ENCODE measurements at places on chromosomes 2 and 18.

- no peak for DNase-seq
Measured at GRCh38 chr2:217975626-217976025, 27.2 kb downstream of the TNS1 start.

GRCh38 chr2:128651000-128651399 is 332.3 kb upstream of the HS6ST1 start:
- no peak for DNase-seq

- DNase-seq, result peak; percentile 56
Measured at GRCh38 chr2:38535744-38536506, 66.8 kb downstream of the HNRNPLL start.

GRCh38 chr2:20224716-20225293 is at the start of gene SDC1:
Gene SDC1 (minus strand): TSS chr2:20225130. CDS start chr2:20224867, 263 bp downstream.
- DNase-seq, result no peak

- DNase-seq, result no peak
Measured at GRCh38 chr2:223465793-223466192, 136.4 kb downstream of the SCG2 start.

DNA sequence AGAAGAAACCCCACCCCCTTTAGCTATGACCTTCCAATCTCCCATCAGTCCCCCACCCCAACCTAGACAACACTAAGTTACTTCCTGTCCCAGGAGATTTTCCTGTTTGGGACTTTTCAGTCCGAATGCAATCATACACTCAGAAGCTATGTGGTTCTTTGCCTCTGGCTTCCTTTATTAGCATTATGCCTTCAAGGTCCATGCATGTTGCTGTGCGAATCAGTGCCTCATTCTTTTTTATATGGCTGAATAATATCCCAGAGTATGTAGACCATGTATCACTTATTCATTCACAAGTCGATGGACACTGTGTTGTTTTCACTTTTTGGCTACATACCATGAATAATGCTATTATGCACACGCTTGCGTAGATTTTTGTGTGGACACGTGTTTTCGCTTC is 292.1 kb upstream of the HDAC4 start:
- no peak for DNase-seq

DNA sequence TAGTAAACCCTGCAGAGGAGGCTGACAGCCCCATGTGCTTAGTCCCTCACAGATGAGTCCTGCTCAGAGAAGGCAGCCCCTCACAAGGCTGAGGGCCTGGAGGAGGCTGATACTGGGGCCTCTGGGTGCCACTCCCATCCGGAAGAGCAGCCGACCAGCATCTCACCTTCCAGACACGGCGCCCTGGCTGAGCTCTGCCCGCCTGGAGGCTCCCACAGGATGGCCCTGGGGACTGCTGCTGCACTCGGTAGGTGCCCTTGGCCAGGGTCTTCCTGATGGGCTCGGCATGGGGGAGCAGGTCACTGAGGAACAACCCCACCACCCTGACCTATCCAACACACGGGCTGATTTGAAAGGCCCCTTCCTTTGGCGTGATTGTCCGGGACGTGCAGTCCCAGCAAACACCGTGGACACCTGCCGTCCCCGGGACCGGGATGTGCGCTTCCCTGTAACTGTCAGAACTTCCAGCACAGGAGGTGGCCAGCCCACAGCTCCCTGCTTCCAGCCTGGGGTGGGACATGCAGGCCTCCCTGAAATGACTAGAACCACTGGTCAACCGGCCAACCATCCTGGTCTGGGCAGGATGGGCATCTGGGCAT is 38.6 kb downstream of the MLPH start:
- no peak for DNase-seq

DNA sequence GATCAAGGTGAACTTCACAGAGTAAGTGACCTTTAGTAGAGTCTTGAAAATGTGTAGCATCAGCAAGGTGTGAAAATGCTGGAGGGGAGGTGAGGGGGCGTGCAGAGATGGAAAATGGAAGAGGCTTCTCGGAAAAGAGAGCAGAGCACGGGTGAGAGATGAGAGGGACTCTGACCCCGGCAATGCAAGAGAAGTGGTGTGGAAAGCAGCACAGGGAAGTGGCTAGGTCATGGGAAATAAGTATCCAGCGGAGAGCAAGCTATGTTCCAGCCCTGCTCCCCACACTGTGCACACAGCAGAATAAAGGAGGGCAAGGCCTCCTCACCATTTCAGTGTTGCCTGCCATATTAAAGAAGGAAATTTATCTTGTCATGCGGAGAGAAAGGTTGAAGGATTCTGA is 241.7 kb upstream of the DOK6 start:
- no peak for DNase-seq

DNA sequence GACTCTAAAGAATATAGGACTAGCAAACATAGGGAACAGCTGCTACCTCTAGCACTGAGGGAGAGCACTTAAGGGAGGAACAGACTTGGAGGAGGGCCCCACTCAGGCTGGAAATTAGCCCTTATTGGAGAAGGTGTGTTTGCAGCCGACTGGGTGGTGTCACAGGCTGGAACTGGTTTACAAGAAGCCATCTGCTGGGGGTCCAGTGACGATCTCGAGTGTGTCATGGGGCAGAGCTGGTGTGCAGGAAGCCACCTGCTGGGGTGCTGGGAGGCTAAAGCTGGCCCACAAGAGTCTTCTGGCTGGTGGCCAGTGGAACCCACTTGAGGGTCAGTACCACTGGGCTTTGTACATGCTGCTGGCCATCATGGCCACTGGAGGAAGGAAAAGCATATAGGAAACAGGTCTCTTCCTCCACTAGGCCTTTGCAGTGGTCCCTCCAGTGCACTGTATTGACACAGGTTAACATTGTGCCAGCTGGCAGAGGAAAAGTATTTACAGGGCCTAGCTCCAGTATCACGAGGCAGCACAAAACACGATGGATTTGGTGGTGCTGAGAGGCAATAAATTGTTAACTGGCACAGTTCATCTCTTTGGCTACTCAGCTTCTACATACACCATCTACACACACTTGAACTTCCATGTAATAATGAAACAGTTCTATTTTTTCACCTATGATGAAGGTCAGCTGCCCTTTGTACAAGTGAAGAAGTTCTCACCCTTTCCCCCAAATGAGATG is 43.6 kb downstream of the MAP3K20 start:
- DNase-seq, result no peak

- no peak for DNase-seq
Measured at GRCh38 chr2:216860426-216861137, 718 bp upstream of the TNP1 start.

- no peak for DNase-seq
Measured at GRCh38 chr2:134449157-134449556, 195.3 kb downstream of the MGAT5 start.

DNA sequence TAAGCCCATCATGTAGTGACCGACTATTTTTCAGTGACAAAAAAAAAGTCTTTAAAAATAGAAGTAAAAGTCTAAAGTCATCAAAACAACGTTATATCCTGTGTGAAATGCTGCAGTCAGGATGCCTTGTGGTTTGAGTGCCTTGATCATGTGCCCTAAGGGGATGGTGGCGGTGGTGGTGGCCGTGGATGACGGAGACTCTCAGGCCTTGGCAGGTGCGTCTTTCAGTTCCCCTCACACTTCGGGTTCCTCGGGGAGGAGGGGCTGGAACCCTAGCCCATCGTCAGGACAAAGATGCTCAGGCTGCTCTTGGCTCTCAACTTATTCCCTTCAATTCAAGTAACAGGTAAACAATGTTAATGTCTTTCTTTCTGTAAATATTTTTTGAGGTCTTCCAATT is at the start of gene CD28:
CD28 (plus strand) TSS at position 237 of the 400 bp plus-strand sequence; CDS start at position 295, 58 bp downstream.
- DNase-seq, result peak; percentile 63

DNA sequence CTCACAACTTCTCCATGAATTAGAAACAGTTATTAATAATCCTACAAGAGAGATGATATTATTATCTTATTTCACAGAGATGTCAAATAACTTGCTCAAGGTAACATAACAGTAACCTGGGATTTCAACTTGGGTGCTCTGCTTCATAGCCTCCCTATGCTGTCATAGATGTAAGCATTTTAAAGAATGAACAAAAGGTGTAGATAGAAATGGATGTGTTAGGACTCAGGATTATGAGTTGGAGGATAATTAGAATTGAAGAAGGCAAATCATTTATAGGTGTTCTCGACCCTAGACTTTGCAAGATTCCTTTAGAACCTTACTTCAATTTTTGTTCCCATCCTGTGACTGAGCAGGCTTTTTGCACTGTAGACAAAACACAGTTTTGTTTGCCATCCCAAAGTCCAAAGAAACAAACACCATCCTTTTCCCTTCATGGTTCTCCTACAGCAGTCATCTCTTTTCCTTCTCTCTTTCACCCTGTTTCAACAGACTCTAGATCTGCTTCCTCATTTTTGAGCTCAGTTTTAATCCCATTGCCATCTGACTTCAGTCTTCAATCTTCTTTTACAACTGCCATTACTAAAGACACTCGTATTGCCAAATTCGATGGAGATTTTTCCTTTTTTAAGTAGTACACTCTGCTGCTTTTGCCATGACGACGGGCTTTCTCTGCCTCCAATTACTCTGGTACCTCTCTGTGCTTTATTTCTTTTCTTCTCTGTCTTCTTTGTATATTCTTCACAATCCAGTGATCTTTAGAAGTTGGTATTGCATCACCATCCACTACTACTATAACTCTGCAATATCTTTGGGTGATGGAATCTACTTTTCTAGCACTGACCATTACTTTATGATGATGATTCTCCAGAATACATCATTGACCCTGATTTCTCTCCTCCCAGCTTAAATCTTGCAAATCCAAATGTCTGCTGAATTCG is 4.5 kb downstream of the HNMT start:
- no peak for DNase-seq

DNA sequence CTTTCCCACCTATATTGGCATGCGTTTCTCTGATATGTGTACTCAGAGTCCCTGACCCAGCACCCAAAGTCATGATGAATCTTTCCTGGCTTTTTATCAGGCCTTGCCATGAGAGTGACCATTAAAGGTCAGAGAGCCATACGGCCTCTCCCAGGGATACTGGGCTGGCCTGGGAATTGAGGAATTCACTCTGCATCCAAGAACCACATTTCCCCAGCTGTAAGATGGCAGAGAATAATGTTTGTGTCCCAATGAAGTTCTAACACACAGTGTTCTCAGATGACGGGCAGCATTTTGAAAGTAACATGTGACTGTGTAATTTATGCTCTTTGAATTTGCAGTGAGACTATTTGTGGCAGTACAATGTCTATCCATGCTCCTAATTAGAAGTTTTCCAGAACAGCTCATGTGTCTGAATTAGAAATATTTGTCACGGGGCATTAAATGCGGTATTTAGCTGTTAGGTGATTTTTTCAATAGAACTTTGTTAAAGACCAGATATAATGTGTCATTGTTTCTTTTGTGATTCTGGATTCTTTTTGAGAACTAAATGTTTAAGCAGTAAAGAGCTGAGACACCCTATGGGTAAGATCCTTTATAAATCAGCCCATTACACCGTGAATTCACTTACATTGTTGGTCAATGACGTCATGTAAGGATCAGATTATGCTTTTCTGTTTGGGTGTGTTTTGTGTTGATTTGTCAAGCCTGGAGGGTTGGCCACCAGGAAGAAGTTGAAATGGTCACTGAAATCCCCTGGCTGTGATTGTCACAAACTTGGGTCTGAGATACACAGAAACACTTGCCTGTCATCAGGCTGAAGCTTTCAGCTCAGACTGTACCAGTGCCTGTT is 7.3 kb upstream of the SLC3A1 start:
- DNase-seq, result no peak

DNA sequence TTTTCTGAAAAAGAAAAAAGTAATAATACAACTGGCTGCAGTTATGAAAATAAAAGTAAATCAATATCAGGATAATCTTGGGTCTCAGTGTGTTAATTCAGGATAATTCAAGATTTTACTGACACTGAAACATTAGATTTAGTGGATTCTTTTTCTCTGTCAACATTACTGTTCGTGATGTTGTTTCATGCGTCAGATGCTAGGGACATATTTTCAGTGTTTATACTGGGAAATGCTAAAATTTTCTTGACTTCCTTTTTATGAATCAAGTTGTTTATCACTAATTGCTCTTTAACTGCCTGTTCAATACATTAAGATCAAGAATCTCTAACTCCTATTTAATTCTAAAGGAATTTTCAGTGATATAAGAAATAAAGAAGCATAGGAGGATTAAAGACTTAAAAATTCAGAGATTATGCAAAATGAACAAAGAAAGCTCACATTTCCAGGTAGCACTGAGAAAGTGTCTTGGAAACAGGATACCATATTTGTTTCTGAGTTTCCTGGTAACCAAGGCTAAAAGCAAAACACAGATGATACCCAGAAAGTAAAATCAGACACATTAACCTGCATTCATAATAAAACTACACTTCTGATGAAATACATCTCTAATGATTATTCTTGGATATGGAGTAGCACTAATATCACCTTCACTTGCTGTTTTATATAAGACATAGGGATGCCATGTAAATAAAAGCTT is 174.0 kb downstream of the ARL4C start:
- DNase-seq, result no peak

DNA sequence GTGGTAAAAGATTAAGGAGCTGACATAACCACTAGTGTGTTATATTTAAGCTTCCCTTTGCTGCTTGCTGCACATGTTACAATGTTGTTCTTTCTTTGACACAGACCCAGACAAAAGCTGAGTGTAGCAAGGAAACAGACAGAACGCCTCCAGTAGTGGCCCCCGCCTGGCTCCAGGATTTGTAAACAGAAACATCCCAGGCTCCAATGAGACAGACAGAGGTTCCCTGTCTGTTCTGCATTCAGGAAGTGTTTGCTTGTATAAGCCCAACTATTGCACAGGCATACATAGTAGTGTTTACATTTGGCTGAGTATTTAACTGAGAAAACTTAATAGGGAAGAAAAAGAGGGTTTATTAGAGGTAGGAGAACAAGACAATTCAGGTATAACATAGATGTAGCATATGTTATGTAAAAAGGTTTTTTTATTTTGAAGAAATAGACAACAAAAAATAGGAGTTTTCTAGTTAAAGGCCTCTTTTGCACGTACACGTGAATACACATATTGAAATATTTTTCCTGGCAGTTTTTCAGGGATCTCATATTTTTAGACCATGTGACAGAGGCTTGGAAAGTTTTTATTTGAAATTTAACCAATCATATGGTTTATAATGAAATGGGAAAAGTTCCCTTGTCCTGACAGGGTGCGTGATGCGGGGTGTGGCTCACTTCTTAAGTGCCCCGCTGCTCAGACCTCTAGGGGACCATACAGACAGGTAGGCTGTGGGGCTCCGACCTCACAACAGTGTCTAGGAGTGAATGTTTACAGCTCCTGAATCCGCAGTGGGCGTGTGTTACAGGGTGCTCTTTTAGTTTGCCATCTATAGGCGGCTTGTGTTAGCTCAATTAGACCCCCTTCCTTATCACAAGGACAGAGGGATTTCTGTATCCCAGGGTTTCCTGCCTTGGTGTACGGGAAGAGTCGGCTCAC is 118.4 kb downstream of the BMPR2 start:
- DNase-seq, result no peak

GRCh38 chr2:241538838-241539615 is 19.5 kb upstream of the BOK start:
- no peak for DNase-seq

- no peak for DNase-seq
Measured at GRCh38 chr2:189226017-189226416, 46.5 kb upstream of the COL5A2 start.

GRCh38 chr2:220701115-220701514 is 871.0 kb downstream of the EPHA4 start:
- no peak for DNase-seq

DNA sequence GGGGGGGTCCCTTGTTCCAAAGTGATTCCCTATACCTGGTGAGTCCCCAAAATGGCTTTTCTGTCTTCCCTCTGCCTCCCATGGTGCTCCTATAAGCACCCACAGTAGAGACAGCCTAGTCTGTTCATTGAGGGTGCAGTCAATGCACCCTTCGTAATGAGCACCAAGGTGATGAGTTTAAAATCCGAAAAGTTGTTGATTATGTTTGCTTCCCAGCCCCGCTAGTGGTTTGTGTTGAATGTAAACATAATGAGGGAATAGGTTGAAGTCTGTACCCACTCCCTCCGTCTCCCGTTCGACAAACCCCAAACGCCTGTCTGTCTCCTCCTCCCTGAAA is 2.3 kb downstream of the FOSL2 start:
- DNase-seq, result no peak
